Stimulated activated CD8-positive, alpha-beta memory T cell treated with anti-CD3 and anti-CD28 coated beads, Interleukin-12 subunit alpha, Interleukin-12 subunit beta, amount 100 ng/mL, for 1 hour (primary cell): ENCODE measurements at places on chromosomes 12 and 14.

GRCh38 chr14:35347323-35348043, 55.3 kb downstream of the PSMA6 start:
- DNase-seq = no peak

DNA sequence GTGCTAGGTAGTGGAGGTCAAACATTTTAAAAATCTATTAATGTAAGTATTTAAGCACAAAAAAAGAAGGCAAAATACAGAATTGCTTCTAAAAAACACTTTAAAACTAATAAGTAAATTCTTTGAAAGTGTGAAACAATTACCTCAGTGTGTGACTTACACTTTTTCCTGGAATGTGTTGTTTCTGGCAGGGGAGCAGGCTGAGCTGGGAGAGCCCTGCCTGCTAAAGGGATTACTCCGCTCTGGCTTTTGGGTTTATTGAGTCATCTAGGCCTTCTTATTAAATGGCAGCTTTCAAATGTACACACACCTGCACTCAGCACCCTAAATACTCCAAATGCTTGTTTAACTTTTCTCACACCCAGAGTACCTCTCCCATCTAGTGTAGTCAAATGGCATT, 279.8 kb downstream of the AKAP6 start:
- no peak for DNase-seq

DNA sequence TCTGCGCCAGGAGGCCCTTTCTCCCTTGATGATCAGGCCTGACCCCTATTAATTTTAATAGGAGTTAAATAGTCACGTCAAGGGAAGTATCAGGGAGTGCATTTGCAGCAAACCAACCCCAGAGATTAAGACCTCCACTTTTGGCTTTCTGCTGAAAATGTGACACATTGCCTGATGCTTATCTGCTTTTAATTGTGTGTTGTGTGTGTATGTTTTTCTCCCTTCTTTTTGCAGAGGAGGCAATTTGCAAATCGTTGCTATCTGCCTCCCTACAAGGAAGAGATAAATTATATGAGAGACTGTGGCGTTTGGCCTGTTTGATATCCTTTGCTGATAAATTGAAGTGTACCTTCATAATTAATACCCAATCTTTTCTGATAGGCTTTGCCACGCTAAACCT, 822.9 kb downstream of the VRK1 start:
- no peak for DNase-seq

DNA sequence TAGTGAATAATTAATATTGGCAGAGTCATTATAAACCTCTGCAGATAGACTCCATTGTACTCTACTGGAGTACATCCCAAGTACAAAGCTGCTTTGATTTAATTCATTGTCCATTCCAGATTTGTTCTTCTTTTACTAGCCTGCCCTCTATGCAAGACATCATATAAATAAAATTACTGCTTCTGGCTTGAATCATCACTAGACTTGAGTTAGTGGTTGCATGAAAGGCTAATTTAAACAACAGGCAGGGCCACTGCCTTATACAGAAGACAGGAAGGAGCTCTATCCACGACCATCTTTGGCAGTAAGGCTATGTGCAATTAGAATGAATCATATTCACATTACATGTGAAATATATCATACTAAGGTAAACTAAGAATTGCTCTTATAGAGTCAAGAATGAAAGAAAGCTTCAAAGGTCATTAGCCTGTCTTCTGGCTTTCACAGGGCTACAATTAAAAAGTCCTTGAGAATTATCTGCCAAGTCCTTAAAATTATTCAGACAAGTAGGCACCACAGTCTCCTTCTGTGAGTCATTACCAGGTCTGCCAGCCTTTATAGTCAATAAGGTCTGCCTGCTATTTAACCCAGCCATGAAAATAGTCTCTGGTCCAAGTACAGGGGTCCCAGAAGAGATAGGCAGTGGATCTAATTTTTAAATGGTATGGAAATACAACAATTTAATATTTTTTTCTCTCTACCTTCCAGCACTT, 631.8 kb downstream of the TMTC2 start:
- no peak for DNase-seq

GRCh38 chr12:100077367-100077766, 65.3 kb downstream of the BLTP3B start:
- no peak for DNase-seq

- peak; percentile 25 for DNase-seq
Measured at GRCh38 chr12:51923506-51924365, 16.4 kb downstream of the ACVRL1 start.

- DNase-seq = no peak
Measured at GRCh38 chr12:32893458-32893857, 3.1 kb downstream of the PKP2 start.

GRCh38 chr12:107495604-107496003, 190.0 kb upstream of the PWP1 start:
- no peak for DNase-seq

GRCh38 chr14:103221781-103222358, 98.6 kb downstream of the TNFAIP2 start:
- no peak for DNase-seq

DNA sequence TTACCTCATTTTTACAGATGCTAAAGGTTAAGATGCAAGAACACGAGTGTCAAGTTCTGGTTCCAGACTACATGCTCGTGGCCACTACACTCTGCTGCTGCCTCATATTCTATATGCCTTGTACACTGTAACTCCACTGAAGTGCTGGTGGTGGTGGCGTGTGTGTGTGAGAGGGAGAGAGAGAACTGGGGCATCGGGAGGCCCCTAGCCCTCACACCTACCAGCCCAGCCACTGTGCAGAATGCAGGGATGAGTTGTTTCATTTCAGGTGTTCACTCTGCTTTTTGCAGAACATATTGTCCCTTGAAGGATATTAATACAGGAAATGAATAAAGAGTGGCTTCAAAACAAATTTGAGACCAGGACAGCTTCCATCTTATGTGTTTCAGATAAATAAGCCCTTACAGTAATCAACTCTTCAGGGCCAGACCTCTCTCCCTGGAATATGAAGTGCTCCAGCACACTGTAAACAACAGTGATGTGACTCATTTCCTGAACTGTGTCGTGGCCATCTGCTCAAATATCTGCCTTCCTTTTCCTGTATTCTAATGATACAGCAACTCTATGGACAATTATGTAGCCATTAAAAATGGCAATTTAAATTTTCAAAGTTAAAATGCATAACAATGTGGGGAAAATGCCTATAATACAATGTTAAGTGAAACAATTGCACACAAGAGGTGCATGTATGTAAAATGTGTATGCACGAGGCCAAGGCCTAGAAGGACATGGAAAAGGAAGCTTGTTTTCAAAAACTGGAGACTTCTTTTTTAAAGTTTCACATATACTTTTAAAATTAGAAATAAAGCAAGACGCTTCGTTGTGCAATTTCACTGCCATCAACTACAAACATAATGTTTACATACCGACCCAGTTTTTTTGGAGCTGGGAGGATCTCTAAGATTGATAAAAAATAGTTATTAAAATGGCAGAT, 215.4 kb downstream of the PELI2 start:
- no peak for DNase-seq

DNA sequence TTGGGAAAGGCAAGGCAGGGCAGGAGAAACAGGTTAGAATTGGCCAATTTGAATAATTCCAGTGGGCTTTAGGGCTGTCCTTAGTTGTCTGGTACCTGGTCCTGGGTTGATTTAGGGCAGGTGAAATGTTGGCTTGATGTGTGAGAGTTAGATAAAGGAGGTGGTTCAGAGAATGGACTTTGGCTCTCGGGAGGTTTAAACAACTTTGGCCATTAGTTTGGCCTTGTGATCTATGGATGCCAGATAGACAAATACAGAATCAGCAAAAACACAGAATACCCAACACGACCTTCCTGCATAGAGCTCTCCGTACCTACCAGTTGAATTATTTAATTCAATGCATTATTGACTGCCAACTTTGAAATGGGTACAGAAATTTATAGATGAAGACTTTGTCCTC, 35.1 kb downstream of the SCN8A start:
- no peak for DNase-seq

- no peak for DNase-seq
Measured at GRCh38 chr12:29415111-29415510, 34.1 kb upstream of the ERGIC2 start.

GRCh38 chr14:97185186-97185585, 388.0 kb downstream of the VRK1 start:
- DNase-seq = no peak

- DNase-seq = no peak
Measured at GRCh38 chr12:50659690-50660424, 104.0 kb upstream of the ATF1 start.

DNA sequence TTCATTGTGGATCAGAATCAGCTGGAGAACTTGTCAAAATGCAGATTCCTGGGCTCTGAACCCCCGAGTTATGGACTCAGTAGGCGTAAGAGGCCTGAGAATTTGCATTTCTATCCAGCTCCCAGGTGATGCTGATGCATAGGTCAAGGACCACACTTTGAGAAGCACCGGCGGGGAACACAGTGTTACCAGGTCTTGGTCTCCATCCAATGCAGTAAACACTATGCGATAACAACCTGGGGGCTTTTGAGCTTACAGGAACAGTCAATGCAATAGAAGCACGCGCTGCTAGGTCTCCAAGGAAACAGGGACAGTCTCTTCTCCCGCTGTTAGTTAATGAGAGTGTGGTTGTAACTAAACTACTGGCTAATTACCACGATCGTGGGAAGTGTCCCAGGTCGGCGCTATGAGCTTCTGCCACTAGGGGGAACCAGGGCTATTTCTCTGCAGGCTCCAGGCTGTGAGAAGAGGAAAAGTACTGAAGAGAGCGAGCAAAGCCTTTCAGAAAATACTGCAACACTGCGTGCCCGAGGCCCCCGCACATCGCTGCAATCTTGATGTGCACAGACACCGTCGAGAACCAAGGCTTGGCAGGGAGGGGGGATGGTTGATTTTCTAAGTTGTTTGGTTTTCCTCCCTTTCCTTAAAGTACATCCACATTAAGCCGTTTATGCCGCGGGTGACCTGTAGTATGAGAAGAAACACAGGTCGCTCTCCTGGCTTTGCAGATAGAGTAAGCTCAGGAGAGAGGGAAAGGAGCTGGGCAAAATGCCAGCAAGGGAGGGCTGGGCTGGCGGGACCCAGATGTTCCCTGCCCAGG, 52.0 kb upstream of the KCNA1 start:
- peak; percentile 57 for DNase-seq

DNA sequence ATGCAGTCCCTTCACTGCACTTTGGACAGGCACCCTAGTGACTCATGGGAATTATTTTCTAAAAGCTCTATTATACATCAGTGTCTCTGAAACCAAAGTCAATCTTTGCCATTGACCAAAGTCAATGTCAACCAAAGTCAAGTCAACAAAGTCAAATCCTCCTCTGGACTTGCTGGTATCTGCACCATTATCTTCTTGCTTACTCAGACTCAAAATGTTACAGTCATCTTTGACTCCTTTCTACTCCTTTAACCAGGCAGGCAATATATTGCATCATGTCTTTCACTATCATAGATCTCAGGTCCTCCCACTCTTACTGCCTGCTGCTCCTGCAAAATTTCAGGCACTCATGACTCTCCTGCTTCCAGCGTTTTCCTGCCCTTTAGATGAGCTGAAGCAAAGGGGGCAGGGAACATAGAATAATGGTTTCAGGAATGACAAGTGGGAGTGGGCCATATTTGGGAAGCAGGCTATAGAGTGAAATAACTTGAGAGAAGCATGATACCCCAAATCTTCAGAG, 39.2 kb downstream of the IGF1 start:
- DNase-seq = no peak

DNA sequence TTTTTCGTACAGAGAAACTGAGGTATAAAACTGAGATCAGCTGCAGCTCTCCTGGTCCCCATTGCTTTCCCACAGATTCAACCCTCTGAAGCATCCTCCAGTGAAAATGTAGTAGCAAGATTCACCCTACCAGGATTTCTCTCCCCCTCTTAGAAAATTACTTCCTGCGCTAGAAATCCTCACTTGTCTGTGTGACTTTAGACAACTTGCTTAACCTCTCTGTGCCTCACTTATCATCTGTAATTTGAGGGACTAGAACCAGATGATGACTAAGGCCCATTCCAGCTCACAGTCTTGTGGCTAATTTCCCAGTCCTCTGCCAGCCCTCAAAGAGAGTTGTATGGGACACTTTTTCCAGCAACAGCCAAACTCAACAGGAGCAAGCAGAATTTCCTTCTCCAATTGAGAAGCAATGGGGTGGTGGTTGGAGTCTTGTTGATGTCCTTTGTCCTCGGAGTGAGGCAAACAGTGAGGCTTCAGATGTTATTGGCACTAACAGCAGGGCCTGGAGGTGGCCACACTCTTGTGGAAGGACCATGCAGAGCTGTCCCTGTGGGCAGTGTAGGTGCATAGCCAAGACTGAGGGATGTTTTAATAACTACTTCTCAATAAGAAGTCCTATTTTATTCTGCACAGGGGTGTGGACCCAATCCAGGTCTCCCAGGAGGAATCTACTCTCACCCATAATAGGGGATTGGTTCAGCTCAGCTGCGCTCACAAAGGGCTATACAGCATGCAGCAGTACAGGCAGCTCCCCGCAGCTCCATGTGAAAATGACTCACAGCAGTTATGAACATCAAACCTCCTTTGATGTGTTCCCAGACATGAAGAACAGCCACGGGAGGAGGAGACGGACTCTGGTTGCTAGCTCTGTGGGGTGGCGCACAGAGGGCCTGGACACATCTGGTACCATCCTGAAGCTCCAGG, 200.1 kb downstream of the DAD1 start:
- no peak for DNase-seq

- no peak for DNase-seq
Measured at GRCh38 chr14:60648249-60648933, 886 bp downstream of the SIX1 start.

DNA sequence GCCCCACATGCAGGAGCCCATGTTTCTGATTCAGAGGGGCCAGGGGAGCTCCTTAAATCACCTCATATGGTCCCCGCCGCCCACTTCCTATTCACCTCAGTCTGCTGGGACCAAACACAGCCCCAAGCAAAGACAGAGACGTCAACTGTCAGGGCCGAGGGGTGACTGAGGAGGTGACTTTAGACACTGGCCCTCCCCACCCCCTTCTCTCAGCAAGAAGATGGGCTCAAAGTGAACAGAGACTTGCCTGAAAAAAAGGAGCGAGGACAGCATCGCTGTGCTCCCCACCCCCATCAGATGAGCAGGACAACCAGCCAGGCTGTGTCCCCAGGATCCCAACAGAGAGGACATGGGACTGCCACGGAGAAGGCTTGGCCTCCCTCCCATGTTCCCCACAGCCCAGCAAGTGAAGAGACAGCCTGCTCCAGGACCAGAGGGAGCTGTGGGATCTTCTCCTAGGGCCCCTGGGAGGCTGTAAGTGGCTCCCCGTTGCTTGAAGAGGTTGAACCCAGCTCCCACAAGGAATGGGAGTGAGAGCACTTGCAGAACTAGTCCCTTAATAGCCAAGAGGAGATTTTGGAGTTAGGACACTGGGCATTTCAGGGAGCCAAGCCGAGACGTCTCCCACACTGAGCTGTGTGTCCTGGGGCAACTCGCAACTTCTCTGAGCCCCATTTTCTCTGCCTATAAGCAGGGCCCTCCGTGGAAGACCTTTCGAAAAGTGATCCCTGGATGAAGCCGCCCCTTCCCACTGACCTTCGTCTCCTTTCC, 1.3 kb upstream of the KRT79 start:
- DNase-seq = no peak

GRCh38 chr14:91167380-91167770, 53.5 kb downstream of the DGLUCY start:
- no peak for DNase-seq
